ENCODE measurements at places on chromosomes 5 and 9. TPM values are rescaled to one million over a fixed set of nuclear protein-coding genes. Genes with fewer than 3 reads are reported as not detected.

The LCN9 gene
- polyA plus RNA-seq = not detected

The GPR150 gene
- not detected for polyA plus RNA-seq

The ZCCHC9 gene
- 39.6 TPM for polyA plus RNA-seq

The PRLR gene
- 31.5 TPM for polyA plus RNA-seq

The FAXDC2 gene
- 35.9 TPM for polyA plus RNA-seq

The HACD4 gene
- polyA plus RNA-seq = 3.1 TPM

DNA sequence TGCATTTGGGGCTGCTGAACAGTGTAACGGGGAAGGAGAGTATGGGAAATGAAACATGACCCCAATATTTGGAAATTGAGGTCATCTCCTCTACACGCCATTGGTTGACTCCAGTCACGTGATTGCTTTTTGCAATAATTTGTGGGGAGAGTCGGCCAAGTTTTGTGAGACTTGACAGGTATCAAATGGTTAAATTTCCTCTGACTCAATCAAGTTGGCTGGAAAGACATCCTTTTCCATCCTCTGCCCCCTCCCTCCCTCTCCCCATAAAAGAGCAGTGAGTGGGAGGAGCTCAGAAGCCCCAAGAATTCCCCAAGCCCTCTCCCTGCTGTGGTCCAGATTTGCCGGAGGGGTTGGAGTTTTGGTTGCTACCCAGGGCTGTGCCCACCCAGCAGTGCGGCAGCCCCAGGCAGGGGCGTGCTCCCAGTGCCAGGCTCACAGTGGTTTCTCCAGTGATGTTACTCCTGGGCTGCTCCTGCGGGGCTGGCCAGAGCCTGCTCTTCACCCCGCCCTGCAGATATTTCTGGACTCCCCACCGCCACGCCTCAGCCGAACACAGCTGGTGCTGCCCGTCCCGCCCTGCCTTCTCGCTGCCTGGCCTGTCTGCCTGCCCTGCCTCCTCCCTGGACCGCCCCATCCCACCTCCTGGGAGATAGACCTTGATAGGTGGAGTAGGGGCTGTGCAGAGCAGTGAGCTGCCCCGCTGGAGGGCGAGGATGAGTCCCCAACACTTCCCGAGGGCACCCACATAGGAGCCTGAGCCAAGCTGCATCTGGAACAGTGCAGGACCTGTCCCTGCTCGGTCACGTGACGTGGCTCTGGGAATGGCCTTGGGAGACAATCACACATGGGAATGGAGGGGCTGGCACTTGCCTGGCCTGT is 3.4 kb downstream of the COL5A1 start:
- no peak for DNase-seq

The SCGB3A2 gene
- polyA plus RNA-seq = not detected

DNA sequence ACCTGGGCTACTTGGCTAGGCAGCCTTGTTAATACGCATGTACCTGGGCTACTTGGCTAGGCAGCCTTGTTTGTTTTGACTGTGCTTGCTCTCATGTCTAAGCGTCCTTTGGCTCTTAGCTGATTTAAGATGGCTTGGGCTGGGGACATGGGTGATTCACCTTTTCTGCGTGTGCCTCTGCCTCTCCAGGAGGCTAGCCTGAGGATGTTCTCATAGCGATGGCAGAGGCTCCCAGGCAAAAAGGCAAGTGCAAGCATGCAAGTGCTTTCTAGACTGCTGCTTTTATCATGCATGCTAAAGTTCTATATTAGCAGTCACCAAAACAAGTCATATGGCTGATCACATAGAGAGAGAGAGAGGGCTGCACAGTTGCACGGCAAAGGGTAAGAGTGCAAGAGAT is 300.5 kb downstream of the IRX1 start:
- no peak for DNase-seq

The BARHL1 gene
- not detected for polyA plus RNA-seq

GRCh38 chr5:14588145-14588544 is 6.6 kb downstream of the OTULINL start:
- DNase-seq = no peak

DNA sequence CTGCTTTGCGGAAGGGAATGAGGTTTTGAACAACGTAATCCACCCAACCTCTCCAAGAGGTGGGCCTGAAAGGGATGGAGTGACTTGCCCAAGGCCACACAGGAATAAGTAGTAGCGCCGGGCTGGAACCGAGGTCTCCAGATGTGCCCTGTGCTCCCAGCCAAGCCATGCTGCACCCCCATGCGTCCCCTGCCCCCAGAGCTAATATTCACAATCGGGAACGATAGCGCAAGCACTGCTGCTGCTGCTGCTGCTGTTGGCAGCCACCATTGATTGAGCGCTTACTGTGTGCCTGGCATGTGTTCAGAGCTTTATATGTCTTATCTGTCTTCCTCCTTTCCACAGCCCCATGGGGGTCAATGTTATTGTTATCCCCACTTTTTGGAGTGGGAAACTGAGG is 43.9 kb downstream of the AMBP start:
- no peak for DNase-seq

- DNase-seq = no peak
Observed at GRCh38 chr5:1746371-1747078, 53.1 kb downstream of the MRPL36 start.

GRCh38 chr5:171520300-171521174 is 101.1 kb downstream of the FGF18 start:
- no peak for DNase-seq

- no peak for DNase-seq
Observed at GRCh38 chr5:18546591-18546990, 912.3 kb downstream of the TAF11L14 start.

The TMEM161B gene
- polyA plus RNA-seq = 31.7 TPM

DNA sequence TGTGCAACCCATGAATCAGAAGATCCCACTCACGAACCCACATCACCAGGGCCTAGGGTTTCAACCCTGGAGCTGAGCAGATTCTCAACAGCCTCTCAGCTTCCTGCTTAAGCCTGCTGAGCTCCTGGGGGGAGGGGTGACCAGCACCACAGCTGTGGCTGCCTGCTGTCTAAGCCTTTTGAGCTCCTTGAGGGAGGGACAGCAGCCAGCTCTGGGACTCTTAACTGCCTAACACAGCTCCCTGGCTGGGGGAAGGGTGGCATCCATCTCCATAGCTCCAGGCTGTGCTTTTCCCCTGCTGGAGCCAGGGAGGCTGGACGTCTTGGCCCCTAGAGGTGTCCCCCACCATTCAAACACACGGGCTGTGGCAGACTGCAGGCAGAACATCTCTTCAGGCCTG is 250.3 kb downstream of the DMAC1 start:
- DNase-seq = no peak

The SHISAL2B gene
- polyA plus RNA-seq = not detected

The C9 gene
- polyA plus RNA-seq = 0.50 TPM

The ZNF483 gene
- 2.2 TPM for polyA plus RNA-seq

The PPP3R2 gene
- polyA plus RNA-seq = 0.10 TPM

The ASTN2 gene
- polyA plus RNA-seq = 15.1 TPM

The TAL2 gene
- polyA plus RNA-seq = 1.6 TPM

DNA sequence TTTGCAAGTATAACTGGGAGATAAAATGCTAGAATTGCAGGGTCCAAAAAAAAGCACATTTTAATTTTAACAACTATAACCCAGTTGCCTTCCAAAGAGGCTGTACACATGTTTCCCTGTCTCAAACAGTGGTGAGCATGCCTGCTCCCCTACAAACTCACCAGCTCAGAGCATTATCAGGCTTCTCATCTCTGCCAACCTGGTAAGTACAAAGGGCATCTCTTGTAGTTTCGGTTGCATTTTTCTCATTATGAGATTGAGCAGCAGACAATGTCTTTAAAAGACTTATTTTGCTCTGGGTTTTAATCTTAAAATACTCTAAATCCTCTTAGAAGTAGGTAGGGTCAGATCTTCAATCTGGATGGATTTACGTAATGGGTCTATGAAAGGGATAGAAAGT is 107.1 kb upstream of the MSX2 start:
- DNase-seq = no peak

- DNase-seq = no peak
Observed at GRCh38 chr9:121944711-121945191, 148.4 kb downstream of the TTLL11 start.

GRCh38 chr5:90878549-90879196 is 320.1 kb downstream of the ADGRV1 start:
- DNase-seq = no peak

DNA sequence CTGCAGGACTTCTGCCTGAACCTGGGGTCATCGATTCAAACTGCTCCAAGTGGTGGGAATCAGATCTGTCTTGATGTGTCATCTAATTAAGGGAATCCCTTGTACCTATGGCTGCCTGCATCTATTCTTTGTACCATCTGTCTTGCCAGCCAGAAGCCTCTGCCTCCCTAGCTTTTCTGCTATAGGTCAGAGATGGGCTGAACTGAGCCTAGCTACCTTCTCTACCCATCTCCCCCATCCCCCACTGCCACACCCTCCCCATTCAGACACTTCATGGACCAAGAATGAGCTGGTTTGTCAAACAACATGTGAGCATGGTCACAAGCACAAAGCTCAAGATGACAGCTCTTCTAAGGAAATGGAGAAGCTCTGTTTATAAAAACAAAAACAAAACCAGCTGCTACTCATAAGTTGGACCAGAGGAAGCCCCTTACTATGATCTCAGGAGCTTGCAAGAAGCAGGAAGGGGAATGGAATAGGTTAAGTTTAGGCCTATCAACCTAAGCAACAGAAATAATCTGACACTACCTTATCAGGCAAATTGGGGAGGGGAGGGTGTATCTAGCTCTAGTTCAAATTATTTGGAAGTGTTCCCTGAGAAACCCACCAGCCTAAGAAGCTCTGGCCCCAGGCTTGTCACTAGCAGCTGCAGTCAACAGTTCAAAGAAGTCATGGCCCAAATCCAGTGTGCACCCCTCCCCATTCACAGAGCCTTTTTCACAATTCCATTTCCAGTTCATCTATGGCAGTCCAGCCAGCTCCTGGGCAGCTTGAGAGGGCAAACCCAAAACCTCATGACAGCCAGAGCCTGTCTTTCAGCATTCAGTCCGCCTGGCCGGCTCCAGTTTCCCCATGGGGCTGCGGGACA is 29.9 kb downstream of the SKP1 start:
- no peak for DNase-seq

The ELOVL7 gene
- 19.6 TPM for polyA plus RNA-seq

DNA sequence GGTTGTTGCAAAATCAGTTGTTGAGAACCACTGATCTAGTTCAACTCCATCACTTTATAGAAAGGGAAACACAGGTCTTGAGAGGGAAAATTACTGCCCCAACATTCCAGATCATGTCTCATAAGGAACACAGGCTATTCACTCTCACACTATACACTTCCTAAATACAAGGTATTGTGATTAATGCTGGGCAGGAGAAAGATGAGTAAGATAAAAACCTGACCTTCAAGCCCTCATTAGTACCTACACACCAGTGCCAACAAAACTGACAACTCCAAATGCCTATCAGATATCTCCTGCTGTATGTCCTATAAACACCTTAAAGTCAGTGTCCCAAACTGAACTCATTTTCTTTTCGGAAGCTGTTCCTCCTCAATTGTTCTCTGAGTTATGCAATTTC is 8.2 kb downstream of the GNE start:
- no peak for DNase-seq

The PCDHB5 gene
- 8.5 TPM for polyA plus RNA-seq

DNA sequence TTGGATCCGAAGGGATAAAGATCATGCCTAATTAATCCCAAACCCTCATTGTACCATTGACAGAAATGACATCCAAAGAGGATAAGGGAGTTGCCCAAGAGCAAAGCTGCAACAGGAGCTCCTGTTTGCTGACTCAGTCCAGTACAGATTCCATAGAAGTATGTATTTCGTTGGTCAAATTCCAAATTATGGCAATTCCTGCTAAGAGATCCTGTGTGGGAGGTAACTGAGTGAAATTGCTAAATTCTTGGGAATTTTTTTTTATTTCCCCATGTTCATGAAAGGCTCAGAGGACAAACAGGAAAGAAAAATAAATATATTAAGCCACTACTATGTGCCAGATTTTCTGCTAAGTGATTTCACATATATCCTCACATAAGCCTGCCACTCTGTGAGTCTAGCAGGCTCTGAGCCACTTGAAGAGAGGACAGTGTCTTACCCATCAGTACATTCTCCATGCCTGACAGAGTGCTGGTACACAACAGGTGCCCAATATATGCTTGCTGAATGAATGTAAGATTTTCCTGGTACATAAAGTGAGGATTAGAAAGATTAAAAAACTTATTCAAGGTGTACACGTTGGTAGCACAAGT is 132.7 kb downstream of the GLIS3 start:
- DNase-seq = no peak

DNA sequence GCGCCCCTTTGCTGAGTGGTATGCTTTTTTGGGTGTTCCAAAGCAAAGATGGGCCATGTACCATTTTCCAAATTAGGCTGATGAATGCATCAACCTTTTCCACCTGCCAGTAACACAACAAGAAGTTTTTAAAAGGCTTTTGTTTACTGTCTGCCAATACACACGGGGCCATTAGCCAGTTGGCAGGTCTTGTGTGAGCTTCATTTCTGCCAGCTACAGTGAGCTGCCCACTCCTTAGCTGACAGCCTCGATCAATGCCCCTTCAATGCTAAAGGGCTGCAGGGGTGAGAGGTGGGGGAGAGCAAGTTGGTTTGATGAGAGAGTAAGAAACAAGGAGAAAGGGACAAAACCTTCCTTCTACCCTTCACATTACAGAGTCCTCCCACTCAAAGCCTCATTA is 128.7 kb downstream of the C5orf15 start:
- no peak for DNase-seq

DNA sequence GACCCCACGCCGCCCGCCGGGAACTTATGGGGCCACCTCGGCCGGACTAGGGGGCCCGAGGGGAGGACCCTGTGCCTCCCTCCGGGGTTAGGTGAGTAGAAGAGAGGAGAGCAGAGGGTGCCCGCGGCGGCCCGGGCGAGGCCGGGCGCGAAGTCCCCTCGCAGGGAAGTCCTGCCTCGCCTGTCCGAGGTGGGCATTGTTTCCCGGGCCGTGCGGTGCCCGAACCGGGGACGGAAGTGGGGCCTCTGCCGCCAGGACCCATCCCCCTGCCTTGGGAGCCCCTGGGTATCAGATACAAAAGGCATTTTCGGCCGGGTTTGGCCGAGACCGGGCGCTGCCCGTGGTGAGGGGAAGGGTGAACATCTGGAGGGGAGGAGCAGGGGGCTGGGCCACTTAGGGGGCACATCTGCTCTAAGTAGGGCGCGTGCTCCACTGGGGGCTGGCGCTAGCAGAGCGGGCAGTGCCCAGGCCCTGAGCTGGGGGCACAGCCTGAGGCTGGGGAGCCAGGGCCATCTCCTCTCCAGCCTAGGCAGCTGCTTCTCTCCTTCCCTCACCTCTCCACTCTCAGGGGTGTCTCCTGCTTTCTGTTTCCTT is 48.2 kb downstream of the DAB2IP start:
- no peak for DNase-seq

DNA sequence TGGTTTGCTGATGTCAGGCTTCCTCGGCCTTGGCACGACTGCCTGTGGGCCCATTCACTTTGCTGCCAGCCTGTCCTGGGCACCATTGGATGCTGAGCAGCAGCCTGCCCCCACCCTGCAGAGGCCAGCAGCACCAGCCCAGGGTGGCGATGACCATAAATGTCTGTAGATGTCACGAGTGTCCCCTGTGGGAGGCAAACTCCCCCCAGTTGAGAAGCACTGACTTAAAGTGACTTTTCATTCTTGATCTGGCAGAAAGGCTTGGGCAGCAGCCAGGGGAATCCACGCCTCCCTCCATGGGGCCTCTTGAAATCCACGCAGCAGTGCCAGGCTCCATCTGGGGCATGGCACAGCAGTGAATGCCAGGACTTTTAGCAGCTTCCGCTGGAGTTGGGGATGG is 21.8 kb downstream of the IRX4 start:
- DNase-seq = no peak
